ENCODE measurements at places on chromosomes 13 and 19.

DNA sequence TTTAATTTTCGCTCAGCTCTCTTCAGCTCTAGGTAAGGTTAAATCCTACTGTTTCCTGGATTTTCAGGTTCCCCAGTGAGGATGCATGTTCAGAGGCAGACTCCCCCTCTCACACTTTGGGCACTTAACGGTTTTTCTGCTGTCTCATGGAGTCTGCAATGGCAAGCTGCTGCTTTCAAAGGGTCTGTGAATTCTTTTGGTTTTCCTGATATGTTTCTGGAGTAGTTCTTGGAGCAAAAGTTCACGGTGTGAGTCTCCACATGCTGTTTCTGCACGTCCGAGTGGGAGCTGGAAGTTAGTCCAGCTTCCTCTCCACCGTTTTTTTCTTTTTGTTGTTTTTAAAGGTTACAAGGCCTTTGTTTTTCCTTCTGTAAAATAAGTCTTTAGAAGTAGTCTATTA, 35.4 kb downstream of the DNAJC15 start:
- DNase-seq, result no peak

- DNase-seq, result no peak
Observed at GRCh38 chr13:47955836-47956235, 45.2 kb downstream of the SUCLA2 start.

DNA sequence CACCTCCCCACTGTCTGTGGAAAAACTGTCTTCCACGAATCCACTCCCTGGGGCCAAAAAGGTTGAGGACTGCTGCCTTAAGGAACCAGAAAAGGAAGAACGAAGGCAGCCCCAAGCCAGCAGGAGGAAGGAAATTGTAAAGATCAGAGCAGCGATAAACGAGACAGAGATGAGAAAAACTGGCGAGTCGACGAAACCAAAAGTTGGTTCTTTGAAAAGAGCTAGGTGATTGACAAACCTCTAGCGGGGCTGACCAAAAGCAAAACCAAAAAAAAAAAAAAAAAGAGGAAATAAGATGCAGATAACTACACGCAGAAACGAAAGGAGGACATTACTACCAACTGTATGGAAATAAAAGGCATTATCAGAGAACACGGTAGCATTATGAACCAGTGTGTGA, 76.9 kb downstream of the GADD45B start:
- peak; percentile 62 for DNase-seq

DNA sequence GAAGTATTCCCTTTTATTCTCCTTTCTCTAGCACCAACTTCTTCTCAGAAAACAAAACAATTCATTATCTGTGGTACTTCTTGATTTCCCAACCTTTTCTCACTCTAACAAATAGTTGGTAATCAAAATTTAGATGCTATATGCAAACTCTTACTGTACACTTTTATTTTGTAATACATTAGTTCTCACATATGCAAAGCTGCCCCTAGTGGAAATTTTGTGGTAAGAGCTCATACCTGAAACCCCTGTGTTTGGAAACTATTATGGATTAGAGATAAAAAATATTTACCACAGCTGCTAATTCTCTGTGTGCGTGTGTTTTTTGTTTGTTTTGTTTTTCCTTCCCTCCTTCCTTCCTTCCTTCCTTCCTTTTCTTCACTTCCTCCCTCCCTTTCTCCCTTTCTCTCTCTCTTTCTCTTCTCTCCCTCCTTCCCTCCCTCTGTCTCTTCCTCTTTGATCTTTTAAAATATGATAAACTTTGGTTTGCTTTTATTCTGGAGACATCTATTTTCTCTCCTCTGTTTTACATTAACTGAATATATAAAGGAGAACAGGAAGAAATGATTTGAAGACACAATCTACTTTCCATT, 537.4 kb downstream of the SLITRK6 start:
- DNase-seq, result no peak

GRCh38 chr13:110625771-110626321, 10.5 kb downstream of the NAXD start:
- DNase-seq, result no peak

GRCh38 chr13:68676513-68677115, 1431.0 kb upstream of the ATXN8OS start:
- no peak for DNase-seq

DNA sequence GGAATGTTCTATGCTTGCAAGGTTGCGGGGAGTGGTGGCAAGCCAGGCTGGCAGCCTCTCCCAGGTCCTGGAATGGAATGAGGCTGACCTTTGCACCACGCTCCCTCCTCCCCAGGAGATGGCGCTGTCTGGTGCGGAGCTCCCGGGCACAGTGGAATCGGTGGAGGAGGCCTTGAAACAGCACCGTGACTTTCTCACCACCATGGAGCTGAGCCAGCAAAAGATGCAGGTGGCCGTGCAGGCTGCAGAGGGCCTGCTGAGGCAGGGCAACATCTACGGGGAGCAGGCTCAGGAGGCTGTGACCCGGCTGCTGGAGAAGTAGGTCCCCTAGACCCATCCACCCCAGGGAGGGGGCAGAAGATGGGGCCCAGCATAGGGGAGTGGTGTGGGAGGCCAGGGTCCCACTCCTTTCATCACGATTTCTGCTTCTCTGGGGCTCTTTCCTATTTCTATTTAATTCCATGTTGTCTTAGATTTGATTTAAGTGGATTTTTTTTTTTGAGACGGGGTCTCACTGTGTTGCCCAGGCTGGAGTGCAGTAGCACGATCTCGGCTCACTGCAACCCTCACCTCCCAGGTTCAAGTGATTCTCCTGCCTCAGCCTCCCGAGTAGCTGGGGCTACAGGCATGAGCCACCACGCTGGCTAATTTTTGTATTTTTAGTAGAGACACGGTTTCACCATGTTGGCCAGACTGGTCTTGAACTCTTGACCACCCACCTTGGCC, 53.2 kb upstream of the SHKBP1 start:
- peak; percentile 68 for DNase-seq

- no peak for DNase-seq
Observed at GRCh38 chr19:13329766-13330165, 176.5 kb downstream of the CACNA1A start.

GRCh38 chr19:29201855-29202254, 11.1 kb downstream of the UQCRFS1 start:
- no peak for DNase-seq

DNA sequence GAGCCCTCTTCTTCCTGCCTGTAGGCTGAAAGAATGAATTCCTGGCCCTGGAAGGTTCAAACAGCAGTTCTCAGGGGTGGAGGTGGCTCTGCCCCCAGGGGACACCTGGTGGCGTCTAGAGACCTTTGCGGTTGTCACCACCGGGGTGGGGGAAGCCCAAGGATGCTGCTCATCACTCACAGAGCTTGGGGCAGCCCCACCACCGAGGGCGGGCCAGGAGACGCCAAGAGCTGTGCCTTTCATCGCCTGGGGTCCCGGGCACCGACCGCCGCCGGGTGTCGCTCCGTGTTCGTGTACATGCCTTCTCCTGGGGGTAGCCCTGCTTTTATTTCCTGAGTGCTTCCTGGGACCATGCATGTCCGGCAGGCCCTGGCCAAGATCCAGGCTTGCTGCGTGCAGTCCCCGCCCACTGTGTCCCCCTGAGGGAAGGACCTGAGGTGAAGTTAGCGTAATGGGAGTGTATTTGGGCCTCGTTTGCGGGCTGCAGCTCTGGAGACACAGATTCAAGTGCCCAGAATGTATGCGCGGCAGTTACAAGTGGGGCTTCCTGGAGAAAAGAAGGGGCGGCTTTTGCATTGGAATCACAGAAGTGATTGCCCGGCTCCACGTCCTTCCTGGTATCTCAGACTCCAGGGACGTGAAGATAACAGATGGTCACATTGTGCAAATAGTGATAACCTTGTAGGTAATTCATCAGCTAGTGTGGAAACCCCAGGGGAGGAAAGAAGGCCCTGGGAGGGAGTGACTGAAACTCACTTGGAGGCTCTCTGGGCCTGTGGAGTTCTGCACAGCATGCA, 7.8 kb downstream of the DOT1L start:
- peak; percentile 90 for DNase-seq

Data from stimulated activated CD8-positive, alpha-beta memory T cell treated with anti-CD3 and anti-CD28 coated beads, Interleukin-4, amount 100 ng/mL, for 48 hours (primary cell).